Endothelial cell of umbilical vein (primary cell): ENCODE measurements at places on chromosomes 7 and 10. TPM values are rescaled to one million over a fixed set of nuclear protein-coding genes. Genes with fewer than 3 reads are reported as not detected.

- no peak for DNase-seq
Observed at GRCh38 chr7:151658778-151659177, 139.1 kb upstream of the RHEB start.

GRCh38 chr10:7491949-7492659, 81.3 kb upstream of the SFMBT2 start:
- no peak for DNase-seq

- DNase-seq = no peak
Observed at GRCh38 chr7:81767926-81768325, 1.9 kb downstream of the HGF start.

DNA sequence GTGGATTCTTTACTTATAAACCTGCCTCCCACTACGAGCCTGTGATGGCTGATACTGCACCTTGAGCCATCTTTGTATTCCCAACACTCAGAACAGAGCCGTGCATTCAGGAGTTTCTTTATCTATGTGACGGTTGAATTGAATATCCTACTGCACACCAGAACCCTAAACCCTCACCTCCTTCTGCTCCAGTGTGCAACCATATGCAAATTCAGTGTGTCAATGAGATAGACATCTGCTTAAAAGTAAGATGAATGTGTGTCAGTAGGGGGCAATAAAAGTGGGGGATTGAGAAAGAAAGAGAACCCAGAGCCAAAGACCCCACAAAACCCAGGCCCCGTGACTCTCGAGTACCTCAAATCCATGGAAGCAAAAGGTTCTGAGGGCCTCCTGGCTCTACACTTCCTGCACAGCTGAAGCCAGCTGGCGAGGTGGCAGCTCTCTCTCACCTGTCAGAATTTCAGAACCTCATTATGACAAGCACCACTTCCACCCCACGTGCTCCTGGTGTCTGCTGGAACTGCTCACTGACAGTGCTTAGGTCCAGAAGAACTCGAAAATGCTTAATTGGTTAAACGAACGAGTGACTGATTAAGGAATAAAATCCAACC, 143.3 kb upstream of the GPR26 start:
- no peak for DNase-seq

DNA sequence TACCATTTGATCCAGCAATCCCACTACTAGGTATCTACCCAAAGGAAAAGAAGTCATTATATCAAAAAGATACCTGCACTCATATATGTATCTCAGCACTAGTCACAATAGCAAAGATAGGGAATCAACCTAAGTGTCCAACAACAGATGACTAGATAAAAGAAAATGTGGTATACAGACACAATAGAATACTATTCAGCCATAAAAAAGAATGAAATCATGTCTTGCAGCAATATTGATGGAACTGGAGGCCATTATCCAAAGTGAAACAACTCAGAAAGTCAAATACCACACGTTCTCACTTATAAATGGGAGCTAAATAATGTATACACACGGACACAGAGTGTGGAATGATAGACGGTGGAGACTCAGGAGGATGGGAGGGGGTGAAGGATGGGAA, 146.0 kb downstream of the PARD3 start:
- DNase-seq = no peak

GRCh38 chr7:131007439-131008330, 273.7 kb upstream of the KLF14 start:
- DNase-seq = peak; percentile 71

- no peak for DNase-seq
Observed at GRCh38 chr7:157719008-157719682, 382.3 kb downstream of the DNAJB6 start.

DNA sequence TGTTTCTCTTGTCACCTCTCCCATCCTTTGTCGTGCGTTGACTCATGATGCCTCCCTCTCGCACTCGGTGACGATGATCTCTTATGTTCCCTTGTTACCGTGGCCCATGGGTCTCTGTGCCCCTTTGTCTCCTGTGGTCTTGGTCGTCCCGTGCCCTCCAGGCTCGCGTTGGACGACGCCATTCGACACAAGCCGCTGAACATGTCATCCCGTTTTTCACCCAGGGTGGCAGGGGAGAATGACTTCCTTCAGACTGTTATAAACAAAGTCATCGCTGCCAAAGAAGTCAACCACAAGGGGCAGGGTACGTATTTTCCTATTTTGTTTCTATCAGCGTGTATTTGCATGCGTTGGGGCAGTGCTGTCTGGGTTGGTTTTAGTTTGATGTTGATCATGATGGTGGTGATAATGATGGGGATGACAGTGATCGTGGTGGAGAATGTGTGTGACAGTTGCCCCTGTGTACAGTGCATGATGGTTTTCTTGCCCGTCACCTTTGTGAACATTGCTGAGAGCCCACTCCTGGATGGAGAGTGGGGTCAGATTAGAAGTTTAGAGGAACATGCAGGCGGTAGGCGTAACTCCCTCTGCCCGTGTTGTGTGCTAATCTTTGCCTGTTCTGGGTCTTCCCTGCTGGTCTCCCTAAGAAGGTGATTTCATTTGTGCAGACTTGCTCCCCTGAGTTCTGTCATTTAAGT, 107.0 kb downstream of the DOCK1 start:
- no peak for DNase-seq

- no peak for DNase-seq
Observed at GRCh38 chr7:148727501-148728278, 29.0 kb downstream of the CUL1 start.

DNA sequence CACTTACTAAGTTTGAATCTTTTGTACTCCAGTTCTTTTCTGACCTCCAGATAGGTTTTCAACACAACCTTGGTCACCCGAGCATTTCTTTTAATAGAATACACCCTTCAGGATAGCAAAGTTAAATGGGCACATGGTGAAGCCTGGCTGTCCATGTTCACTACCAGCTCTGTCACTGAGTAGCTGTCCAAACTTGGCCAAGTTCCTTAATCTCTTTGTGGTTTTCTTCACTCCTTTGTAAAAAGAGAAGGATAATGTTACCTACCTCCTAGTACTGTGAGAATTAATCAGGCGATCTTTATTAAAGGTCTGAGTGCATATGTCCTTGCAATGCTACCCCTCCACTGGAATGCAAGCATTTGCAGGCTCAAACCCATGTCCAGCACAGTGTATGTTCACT, 128.1 kb upstream of the PTPRZ1 start:
- no peak for DNase-seq

GRCh38 chr10:126663328-126663727, 7.2 kb downstream of the C10orf90 start:
- DNase-seq = no peak

GRCh38 chr7:158991824-158992621, 135.7 kb downstream of the DYNC2I1 start:
- DNase-seq = no peak

DNA sequence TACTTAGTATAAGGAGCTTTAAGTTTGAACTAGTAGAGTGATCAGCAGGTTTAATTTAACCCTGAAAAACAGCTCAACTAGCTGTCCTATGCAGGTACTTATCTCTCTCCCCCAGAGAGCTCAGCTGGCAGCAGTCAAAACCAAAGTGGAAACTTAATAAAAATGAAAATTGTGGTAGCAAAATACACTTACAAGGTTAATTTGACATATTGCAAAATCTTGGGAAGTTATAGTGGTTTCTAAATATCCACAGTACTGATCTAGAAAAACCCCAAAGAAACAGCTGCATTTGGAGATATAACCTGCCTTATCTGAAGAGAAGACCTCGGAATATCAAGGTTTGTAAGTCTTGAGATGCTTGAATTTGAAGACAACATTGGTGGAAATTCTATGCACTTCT, 269.2 kb downstream of the RNLS start:
- no peak for DNase-seq

DNA sequence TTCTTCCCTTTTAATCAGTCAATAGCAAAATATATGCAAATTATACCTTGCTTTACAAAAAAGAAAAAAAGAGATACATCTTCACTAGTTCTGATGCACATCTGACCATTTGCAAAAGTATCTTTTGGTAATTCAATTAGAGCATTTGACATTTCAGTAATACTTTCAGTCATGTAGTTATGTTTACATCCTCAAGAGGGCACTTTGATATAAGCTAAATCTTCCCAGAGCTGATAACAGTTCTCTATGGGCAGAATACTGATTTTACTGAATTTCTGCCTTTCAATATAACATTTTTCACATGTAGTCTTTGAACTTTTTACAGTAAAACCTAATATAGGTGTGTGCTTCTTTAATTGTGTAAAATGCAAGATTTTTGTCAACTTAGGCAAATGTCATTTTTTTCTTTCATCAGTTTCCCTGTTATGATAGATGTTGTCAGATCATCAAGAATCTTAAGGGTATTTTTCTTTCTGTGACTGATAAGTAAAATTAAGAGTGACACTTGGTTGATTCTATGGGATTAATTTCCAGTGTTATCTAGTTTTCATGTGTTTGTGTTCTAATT, 703.5 kb upstream of the SEMA3D start:
- peak; percentile 28 for DNase-seq

DNA sequence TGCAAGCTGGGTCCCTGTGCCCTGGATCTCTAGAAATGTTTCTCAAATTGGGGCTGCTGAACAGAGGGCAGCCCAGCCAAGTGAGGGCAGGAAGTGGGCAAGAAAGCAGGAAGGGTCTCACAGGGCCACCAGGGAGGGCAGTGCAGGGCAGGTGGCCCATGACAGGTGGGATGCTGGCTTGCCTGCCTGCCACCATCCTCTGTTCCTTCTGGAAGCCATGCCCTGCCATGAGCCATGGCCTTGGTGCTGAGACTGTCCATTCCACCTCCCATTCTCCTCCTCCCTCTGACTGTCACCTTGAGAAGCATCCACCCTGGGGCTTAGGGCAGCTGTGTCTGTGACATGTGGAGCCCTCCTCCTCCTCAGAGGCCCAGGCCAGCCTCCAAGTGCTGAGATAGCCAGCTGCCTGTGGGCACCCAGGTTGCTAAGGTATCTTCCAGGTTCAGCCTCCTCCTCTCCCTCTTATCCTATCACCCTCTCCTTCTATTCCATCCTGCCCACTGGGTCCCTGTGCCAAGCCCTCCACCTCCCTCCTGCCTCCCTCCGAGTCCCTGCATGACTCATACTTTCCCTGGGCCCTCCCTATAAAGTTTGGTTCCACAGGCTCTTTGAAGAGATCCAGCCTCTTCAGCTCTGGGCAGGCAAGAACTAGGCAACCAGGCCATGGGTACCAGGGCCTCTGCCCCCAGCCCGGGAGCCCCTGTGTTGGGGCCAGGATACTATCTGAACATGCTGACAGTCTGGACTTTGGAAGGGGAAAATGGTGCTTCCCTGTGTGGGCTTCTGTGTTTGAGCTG, 1.3 kb downstream of the VSIR start:
- peak; percentile 32 for DNase-seq

- DNase-seq = no peak
Observed at GRCh38 chr7:51111241-51111940, 205.2 kb downstream of the COBL start.

GRCh38 chr7:47715631-47716068, 133.7 kb upstream of the TNS3 start:
- no peak for DNase-seq

DNA sequence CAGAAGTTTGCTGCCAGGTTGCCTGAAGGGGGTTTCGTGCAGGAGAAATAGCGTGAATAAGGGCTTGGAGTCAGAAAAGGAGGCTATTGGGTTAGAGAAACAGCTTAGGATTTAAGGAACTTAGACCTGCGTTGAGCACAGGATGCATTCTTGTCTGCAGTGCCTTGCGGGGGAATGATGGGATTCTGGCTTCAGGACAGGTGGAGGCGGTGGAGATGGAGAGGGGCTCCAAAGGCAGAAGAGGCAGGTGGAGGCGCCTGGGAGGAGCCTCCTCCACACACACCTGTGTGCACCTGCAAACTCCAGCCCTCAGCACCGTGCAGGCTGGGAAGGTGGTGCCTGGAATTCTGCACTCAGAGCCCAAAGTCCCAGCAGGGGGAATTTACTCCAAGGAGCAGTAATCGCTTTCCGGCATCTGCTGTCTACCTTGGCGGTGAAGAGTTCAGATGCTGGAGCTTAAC, 1.8 kb downstream of the CLIP2 start:
- no peak for DNase-seq

DNA sequence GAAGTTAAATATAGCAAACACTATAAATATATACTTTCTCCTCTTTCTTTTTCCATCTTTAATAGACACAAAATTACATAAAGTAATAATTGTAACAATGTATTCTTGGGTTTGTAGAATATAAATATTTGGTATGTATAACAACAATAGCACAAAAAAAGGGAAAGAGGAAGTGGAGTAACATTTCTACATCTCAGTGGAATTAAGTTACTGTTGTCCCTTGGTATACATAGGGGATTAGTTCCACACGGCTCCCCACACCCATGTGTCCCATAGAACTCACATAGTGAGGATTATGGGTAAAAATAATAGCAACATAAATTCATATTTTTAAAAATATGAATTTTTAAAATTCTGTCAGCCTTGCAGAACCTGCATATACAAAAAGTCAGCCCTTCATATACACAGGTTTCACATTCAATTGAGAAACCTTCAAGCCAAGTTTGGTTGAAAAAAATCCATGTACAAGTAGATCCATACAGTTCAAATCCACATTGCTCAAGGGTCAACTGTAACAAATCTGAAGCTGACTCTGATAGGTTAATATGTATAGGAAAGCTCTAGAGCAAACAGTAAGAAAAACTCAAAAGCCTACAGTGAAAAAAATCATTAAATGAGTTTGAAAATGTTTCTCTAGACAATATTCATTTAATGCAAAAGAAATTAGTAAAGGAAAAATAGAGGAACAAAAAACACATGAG, 92.4 kb downstream of the HYCC1 start:
- DNase-seq = no peak

UBTD1 gene
- total RNA-seq = 42.6 and 44.1 TPM in 2 replicates

CYP26C1 gene
- total RNA-seq = 2.0 and 3.0 TPM in 2 replicates

CPVL gene
- not detected in 2 replicates for total RNA-seq

BZW2 gene
- total RNA-seq = 95.3 and 106 TPM in 2 replicates

TAS2R4 gene
- 0.88 and 1.4 TPM in 2 replicates for total RNA-seq
